ENCODE measurements at places on chromosomes 3 and 15.

DNA sequence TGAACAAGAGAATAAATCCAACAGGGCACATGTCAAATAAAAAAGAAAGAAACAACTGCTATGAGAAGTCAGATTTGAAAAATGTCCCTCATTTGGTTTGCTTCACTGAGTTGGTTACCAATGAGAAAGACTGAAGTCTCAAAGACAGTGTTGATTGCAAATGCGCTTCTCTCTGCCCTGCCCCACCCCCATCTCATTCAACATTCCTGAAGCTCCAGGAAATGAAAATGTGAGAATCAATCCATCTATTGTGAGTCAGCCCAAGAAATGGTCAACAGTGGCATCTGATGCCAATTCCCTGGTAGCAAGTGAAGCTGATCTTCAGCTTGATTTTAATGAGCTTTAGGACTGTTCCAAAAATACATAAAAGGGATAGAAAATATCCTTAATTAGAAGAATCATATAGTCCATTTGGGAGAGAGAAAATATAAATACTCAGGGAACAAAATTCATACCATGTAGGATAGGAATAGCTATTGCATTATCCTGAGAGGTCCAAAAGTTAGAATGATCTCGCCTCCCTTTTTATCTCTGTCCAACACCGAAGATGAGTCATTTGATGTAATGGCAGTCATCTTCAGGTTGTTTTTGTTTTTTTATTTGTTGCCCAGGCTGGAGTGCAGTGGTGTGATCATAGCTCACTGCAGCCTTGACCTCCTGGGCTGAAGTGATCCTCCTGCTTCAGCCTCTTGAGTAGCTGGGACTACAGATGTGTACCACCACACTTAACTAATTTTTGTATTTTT lies 200.3 kb upstream of the UMPS start:
- no peak for DNase-seq

- DNase-seq: no peak
Observed at GRCh38 chr3:108130701-108131474, 40.1 kb upstream of the CD47 start.

- DNase-seq: no peak
Observed at GRCh38 chr15:98690272-98690950, 42.1 kb downstream of the IGF1R start.

- no peak for DNase-seq
Observed at GRCh38 chr3:50170689-50171088, 15.6 kb downstream of the SEMA3F start.

DNA sequence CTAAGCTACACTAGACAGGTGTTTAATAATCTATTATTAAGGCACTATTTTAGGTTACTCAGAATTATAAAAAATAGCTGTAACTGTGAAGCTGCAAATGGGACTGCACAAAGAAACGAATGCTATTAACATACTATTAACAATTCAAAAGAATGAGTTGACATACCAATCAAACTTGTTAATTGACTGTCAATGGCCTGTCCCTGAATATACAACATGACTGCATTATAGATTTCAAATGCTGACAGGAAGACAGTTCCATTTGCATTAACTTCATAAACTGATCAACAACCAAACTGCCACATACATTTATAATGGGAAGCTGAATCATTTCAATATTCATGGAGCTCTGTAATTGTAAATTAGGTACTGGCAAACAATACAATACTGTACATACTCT lies 169.0 kb upstream of the NANOGP8 start:
- DNase-seq: no peak

DNA sequence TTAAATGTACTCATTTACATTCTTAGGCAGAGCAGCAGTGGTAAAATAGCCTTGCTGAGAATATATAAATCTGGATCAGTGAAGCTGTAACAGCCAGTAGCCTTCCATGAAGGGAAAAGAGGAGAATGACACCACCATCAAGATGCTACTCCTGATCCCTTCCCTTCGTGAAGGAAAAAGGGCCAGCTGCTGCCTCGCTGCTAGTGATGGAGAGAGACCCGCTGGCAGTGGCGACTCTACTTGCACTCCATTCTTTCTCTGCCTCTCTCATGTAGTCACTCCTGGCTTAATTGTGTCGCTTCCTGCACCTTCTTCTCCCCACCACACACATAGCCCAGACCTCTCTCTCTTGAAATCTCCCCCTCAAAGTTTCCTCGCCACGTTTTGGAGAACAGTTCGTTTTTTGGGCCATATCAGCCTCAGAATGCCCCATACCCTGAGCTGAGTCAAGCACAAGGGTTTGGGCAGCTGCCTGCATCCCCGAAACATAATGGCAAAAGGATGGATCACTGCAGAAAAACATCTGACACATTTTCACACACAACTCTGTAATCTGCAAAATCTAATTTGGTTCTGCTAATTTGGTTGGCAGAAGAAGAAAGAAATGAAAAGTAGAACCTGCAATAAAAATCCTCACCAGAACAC lies 460.3 kb upstream of the IL12A start:
- DNase-seq: no peak

DNA sequence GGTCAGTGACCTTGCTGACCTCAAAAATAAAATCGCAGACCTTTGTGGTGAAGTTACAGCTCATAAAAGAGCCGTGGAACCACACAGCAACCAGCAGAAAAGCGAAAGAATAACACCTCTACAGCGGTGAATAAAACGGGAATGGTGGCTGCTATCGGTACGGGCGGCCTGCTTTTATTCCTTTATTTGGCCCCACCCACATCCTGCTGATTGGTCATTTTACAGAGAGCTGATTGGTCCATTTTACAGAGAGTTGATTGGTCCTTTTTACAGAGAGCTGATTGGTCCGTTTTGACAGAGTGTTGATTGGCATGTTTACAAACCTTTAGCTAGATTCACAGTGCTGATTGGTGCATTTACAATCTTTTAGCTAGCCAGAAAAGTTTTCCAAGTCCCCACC lies 80.7 kb upstream of the ATP10A start:
- no peak for DNase-seq

- DNase-seq: peak; percentile 31
Observed at GRCh38 chr3:19147905-19148767, at the start of gene KCNH8. KCNH8 (plus strand) TSS chr3:19148510; CDS start chr3:19148720, 210 bp downstream.

- no peak for DNase-seq
Observed at GRCh38 chr15:51244423-51244869, 94.0 kb downstream of the CYP19A1 start.

- no peak for DNase-seq
Observed at GRCh38 chr3:123149525-123149924, 52.2 kb upstream of the SEC22A start.

DNA sequence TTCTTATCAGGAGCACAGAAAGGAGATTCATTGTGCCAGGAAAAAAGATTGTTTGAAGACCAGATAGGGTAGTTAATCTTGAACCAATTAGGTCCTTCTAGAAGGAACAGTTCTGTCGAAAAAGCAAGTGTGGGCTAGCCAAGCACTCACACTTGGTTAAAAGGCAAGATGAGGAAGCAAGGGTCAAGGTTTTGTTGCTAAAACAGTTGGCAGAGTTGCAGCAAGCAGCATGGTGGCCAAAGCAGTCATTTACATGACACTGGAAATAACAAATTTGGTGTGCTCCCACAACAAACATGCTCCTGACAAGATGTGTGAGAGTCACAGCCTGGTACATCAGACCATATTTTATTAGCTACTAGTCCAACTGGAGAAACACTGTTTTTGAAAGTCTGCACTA lies 228.0 kb upstream of the CFAP20DC start:
- DNase-seq: no peak

DNA sequence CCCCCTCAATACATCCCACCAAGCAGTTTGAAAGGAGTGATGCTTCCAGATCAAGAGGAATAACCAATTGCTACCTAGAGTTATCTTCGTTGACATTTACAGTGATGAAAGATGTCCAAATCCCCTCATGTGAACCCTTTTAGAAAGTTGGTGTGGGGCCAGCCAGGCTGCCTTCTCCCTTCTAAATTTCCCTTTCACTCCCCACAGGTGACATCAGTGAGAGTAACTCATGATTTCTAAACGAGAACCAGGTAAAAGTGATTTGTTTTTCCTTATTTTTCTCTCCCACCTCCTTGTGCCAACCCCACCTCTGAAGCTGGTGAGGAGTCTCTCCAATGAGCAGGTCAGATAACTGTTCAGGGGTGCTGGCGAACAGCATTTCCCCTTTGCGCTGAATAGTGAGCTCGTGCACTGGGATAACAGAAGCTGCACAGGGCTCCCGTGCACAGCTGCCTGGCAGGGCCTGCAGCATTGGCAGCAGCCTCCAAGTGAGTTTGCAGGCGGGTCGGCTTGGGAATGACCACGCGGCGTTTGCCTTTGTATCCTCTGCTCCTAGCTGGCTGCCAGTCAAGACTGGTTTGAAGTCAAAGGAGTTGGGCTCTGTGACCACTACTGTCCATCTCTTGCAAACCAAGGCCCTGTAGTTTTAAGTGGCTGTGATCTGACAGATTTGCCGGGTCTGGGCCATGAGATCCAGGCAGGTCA lies 70.2 kb upstream of the CORO2B start:
- DNase-seq: no peak

- no peak for DNase-seq
Observed at GRCh38 chr3:157586293-157586692, 83.1 kb upstream of the VEPH1 start.

DNA sequence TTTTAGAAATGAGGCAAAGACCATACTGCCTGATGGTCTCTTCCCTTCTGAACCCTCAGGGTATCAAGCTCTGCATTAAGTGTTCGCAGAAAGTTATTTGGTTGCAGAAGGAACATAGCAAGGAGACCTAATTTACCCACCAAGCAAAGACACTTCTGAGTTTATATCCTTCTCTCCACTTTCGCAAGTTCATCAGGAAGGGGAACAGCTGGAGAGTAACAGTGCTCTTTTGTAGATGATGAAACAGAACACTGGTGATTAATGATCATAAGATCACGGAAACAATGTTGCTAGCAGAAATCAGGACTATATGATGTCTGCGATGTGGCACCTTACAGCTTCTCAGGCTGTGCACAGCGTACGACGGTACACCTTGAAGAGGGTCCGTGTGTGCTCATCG lies 62.1 kb downstream of the NCEH1 start:
- DNase-seq: no peak

- no peak for DNase-seq
Observed at GRCh38 chr3:132857317-132857716, 135.1 kb upstream of the NPHP3 start.

DNA sequence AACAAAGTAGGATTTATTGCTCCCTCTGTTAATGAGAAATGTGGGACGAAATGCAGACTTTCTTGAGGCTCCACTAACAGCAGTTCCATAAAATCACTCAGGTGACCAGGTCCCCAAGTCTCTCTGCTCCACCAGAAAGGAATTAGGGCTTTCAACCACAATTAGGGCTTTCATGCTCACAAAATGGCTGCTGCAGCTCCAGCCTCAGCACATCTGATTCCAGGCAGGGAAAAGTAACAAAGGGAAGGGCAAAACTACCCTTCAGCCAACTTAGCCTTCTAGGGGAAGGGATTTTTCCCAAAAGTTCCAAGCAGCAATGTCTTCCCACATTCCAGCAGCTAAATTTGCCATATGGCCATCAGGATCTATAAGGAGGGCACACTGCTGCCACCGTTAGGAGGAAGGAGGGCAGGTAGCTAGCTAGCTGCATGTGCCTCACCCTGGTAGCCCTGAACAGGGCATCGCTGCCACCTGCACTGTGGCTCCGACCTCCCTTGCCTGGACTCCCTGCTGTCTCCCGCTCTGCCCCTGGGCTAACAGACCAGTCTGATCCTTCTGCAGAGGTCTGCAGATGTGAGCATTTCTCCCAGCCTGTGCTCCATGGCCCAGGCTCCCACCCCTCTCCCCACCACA lies 12.8 kb downstream of the CFAP100 start:
- no peak for DNase-seq

- no peak for DNase-seq
Observed at GRCh38 chr3:38099518-38099917, 37.4 kb downstream of the ACAA1 start.

- DNase-seq: no peak
Observed at GRCh38 chr15:50350621-50351020, 4.4 kb downstream of the GABPB1 start.

DNA sequence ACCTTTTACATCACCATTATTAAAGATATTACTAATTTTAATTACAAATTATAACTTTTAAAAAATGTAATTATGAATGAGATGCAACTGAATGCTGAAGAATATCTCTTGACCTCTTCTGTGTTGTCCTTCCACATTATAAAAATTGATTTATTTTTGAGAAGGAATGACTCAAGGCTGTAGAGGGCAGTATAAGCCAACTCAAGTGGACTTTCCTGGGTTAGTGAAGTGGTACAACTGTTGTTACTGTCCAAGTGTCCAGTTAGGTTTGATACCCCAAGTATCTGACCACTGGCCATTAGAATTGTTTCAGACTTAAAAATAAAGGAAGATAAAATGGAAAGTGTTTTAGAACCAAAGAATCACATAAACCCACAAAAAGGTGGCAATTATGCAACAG lies 51.9 kb downstream of the BBX start:
- no peak for DNase-seq

DNA sequence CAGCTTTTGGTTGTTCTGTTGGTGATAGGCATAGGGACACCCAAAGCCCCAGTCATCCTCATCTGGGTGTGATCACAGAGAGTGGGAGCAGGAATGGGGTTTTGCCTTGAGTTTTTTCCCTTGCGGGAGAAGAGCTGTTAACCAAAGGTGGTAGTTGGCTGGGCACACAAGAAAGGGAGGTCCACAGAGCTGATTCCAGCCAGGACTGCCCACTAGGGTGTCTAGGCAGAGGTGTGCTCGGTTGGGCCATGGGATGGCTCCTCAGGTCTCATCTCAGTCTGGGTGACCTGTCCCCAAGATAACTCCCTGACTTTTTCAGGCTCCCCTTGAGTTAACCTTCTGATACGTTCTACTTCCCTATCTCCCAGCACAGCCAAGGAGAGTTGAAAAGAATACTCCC lies 134.8 kb downstream of the PDE8A start:
- no peak for DNase-seq

DNA sequence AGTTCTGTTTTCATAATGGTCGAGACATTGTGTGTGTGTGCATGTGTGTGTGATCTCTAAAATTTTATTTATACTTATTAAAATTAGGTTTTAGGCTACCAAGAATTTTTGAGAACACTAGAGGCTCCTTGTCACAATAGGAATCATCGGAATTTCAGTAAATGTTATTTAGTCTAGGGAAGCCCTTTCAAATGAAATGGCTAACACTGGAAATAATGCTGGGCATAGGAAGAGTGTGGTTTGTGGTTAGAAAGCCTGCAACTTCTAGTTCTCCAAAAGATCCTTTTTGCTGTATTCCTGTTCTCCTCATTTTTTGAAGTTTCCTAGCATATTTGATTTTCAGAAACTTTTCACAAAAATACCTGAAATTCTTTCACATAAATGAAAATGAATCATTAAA lies 92.5 kb upstream of the MBNL1 start:
- DNase-seq: no peak

GRCh38 chr3:127368186-127369032 lies 80.6 kb upstream of the PRR20G start:
- no peak for DNase-seq

GRCh38 chr3:52195291-52195597 lies 2.7 kb upstream of the ALAS1 start:
- DNase-seq: no peak

- no peak for DNase-seq
Observed at GRCh38 chr15:44045661-44046060, 149.4 kb downstream of the FRMD5 start.

- DNase-seq: no peak
Observed at GRCh38 chr3:176375519-176375918, 821.8 kb downstream of the TBL1XR1 start.

- peak; percentile 29 for DNase-seq
Observed at GRCh38 chr15:48644827-48645557, 517 bp downstream of the FBN1 start.

GRCh38 chr15:27865323-27865922 lies 233.7 kb downstream of the OCA2 start:
- DNase-seq: no peak

- DNase-seq: no peak
Observed at GRCh38 chr15:37995461-37996347, 61.3 kb downstream of the TMCO5A start.

- no peak for DNase-seq
Observed at GRCh38 chr3:150161011-150161410, 190.3 kb upstream of the PFN2 start.

All from stimulated activated CD8-positive, alpha-beta memory T cell treated with anti-CD3 and anti-CD28 coated beads, Interleukin-4, amount 100 ng/mL, for 48 hours (primary cell).